ENCODE measurements at places on chromosomes 3 and 15. TPM values are rescaled to one million over a fixed set of nuclear protein-coding genes. Genes with fewer than 3 reads are reported as not detected.
A peak's percentile ranks its signal among the peaks of the same experiment; 100 is the strongest.

Gene CYP11A1
- total RNA-seq = 1.1 TPM

Gene SYNM
- 115 TPM for total RNA-seq

Gene MYO9A
- 128 TPM for total RNA-seq

Gene GOLGA8S
- total RNA-seq = under 0.01 TPM

Gene C3orf80
- total RNA-seq = 0.16 TPM

Gene SQOR
- 60.3 TPM for total RNA-seq

Gene SLC2A2
- not detected for total RNA-seq

Gene ARRDC4
- 20.0 TPM for total RNA-seq

Gene TMCO5A
- not detected for total RNA-seq

- no peaks in the 10 kb centered on the region for H3K27me3 ChIP-seq
- no peak overlapping the region for H3K27ac ChIP-seq
- no peaks in the 10 kb centered on the region for H3K36me3 ChIP-seq
- H3K4me1 ChIP-seq = no peaks in the 10 kb centered on the region
- no peak overlapping the region for H3K4me3 ChIP-seq
Measured at GRCh38 chr15:37149146-37149545, 48.8 kb upstream of the MEIS2 start.

- H3K4me1 ChIP-seq = no peaks in the 10 kb centered on the region
- no peak overlapping the region for H3K27ac ChIP-seq
- no peak overlapping the region for H3K4me3 ChIP-seq
- DNase-seq = no peak
- H3K27me3 ChIP-seq = no peaks in the 10 kb centered on the region
Measured at GRCh38 chr3:31170932-31171670, 276.6 kb upstream of the GADL1 start.

- H3K27me3 ChIP-seq = no peaks in the 10 kb centered on the region
- H3K4me3 ChIP-seq = no peak overlapping the region
- H3K36me3 ChIP-seq = no peaks in the 10 kb centered on the region
- H3K27ac ChIP-seq = no peak overlapping the region
Measured at GRCh38 chr3:72149645-72150300, 364.8 kb upstream of the PROK2 start.

DNA sequence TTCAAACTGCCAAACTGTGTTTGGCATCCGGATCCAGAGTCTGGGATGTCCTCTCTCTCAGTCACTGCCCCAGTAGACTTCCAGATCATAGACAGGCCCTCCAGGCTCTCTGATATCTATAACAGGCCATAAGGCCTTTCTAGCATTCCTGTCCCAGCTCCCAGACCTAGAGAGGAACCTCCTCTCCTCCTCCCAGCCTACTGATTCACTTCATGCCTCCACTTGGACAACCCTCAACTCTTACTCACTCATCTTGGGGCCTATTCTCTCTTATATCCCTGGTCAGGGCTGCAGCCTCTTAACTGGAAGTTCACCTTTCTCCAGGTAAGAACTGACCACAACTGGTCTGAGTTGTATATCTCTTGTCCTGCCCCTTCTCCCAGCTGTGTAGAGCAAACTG is 253.7 kb upstream of the TRIM42 start:
- H3K27me3 ChIP-seq = no peaks in the 10 kb centered on the region
- no peaks in the 10 kb centered on the region for H3K4me1 ChIP-seq
- no peak overlapping the region for H3K27ac ChIP-seq

DNA sequence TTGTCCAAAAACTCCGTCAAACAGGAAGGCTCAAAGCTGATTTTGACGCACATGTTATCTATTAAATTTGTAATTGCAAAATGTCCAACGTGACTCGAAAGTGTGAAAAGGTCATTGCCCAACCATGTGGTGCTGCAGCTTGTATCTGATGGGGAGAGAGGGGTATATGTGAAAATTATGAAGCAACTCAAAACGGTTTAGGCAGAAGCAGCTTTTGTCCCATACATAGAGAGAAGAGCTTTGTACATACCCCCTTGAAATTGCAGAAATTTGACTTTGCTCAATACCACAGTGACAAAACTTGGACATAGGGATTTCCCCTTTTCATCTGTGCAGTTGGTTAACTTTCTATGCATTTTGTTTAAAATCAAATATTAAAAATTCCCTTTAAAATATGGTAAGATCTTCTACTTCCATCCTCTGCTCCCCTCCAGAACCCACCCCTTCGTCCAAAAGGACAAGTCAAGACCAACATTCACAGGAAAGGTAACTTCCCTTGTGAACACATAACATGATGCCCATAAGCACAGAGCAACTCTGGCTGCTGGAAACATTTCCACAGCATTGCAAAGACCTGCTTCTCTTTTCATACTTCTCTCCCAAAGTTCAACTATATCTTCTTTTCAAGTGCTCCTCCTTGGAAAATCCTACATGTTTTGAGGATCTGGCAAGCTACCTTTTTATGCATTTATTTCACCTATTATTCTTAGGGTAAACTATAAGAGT is 253.7 kb upstream of the THBS1 start:
- no peak for DNase-seq
- no peak overlapping the region for H3K4me3 ChIP-seq
- no peak overlapping the region for H3K27ac ChIP-seq

GRCh38 chr3:179493260-179493659 is 42.0 kb upstream of the GNB4 start:
- no peak for DNase-seq
- H3K4me1 ChIP-seq = no peaks in the 10 kb centered on the region
- H3K27me3 ChIP-seq = no peaks in the 10 kb centered on the region
- H3K36me3 ChIP-seq = no peaks in the 10 kb centered on the region
- H3K27ac ChIP-seq = no peak overlapping the region
- no peak overlapping the region for H3K4me3 ChIP-seq

GRCh38 chr3:23455084-23455483 is 252.0 kb downstream of the UBE2E2 start:
- no peak overlapping the region for H3K4me3 ChIP-seq
- no peaks in the 10 kb centered on the region for H3K36me3 ChIP-seq
- no peak overlapping the region for H3K27ac ChIP-seq

GRCh38 chr3:23888617-23889228 is 28.1 kb downstream of the NKIRAS1 start:
- DNase-seq = no peak
- no peaks in the 10 kb centered on the region for H3K27me3 ChIP-seq
- H3K4me1 ChIP-seq = no peaks in the 10 kb centered on the region
- no peak overlapping the region for H3K4me3 ChIP-seq
- H3K27ac ChIP-seq = peak overlapping the region; percentile 61
- H3K36me3 ChIP-seq = no peaks in the 10 kb centered on the region

DNA sequence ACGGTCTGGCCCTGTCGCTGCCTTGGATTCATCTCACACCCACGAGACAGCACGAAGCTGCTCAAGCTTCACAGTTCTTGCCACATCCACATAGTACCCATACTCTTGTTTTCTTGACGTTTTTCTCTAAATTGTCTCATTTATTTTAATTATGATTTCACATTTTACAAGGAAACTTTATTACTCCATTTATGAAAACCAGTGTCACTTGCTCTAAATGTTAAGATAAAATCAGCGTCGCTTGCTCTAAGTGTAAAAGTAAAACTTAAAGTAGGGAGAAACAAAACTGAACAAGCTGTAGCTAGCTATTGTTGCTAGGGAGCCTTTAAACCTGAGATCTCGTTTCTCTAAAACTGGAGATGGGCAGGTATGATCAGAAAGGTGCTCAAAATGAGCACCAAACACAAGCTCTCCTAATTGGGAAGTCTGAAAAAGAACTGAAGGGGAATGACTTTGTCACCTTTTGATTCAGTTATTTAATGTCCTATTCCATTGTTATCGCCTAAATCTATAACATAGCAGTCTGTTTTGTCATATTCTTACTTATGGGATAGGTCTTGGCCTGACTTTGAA is 680 bp downstream of the IFT122 start:
- no peak for DNase-seq
- no peaks in the 10 kb centered on the region for H3K27me3 ChIP-seq
- H3K4me1 ChIP-seq = no peaks in the 10 kb centered on the region
- H3K36me3 ChIP-seq = no peaks in the 10 kb centered on the region
- H3K27ac ChIP-seq = peak overlapping the region; percentile 88
- H3K4me3 ChIP-seq = peak overlapping the region; percentile 74

GRCh38 chr3:43747641-43748040 is 56.9 kb downstream of the ABHD5 start:
- no peaks in the 10 kb centered on the region for H3K27me3 ChIP-seq
- H3K36me3 ChIP-seq = no peaks in the 10 kb centered on the region
- peak overlapping the region; percentile 32 for H3K27ac ChIP-seq
- no peaks in the 10 kb centered on the region for H3K4me1 ChIP-seq
- no peak for DNase-seq
- H3K4me3 ChIP-seq = no peak overlapping the region

GRCh38 chr3:120908030-120908794 is at the start of gene STXBP5L:
Gene STXBP5L, plus strand, starts transcription at chr3:120908205. Its CDS starts 1,374 bp downstream, at chr3:120909579.
- H3K4me3 ChIP-seq = peak within 1 kb of the TSS; percentile 64
- no peak within 1 kb of the TSS for H3K27ac ChIP-seq
- DNase-seq = peak; percentile 53
- peaks cover 48% of the 10 kb centered on the region for H3K27me3 ChIP-seq
- no peaks in the 10 kb centered on the region for H3K4me1 ChIP-seq

DNA sequence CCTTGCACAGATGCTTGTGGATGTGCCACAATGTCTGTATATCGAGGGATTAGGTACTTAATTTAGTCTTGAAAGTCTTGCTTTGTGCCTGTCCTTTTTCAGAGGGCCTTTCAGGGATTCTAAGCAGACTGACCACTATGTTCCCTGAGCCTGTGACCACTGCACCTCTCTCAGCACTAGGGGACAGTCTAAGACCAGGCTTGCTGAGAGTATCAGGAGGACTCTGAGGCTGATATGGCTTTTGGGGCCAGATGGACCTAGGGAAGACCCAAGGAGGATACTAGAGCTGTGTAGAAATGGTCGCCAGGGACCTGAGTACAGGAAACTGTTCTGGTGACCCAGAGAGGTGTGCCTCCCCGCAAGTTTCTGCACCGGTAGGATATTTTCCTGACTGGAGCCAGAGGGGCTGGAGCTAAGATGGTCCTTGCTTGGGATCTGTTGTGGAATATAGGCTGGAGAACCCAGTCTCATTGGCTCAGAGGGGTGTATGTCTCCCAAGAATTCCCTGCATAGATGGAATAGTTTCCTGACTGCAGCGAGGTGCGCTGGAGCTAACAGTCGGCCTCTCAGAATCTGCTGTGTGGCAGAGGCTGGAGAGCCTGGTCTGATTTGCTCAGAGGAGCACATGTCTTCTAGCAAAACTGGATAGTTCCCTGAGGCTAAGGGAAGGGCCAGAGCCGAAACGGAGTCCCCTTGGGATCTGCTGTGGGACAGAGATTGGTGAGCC is 213.2 kb upstream of the DCBLD2 start:
- no peak overlapping the region for H3K4me3 ChIP-seq
- no peaks in the 10 kb centered on the region for H3K36me3 ChIP-seq
- no peak for DNase-seq
- no peaks in the 10 kb centered on the region for H3K27me3 ChIP-seq

DNA sequence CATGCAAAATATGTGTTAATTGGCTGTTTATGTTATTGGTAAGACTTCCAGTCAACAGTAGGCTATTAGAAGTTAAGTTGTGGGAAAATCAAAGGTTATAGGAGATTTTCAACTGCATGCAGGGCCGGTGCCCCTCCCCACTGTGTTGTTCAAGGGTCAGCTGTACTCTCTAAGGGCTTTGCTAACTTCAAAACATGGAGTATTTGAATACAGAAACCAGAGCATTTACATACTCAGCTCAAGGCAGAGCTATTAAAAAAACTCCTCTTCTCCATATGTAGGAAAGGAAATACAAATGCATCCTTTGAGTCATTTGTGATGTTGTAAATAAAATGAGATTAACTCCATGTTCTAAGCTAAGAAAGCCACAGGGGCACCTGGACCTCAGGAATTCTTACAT is 16.8 kb downstream of the IL17RB start:
- no peaks in the 10 kb centered on the region for H3K27me3 ChIP-seq
- H3K36me3 ChIP-seq = no peaks in the 10 kb centered on the region
- H3K4me3 ChIP-seq = no peak overlapping the region
- H3K27ac ChIP-seq = no peak overlapping the region
- H3K4me1 ChIP-seq = no peaks in the 10 kb centered on the region

- peak overlapping the region; percentile 69 for H3K27ac ChIP-seq
- H3K4me3 ChIP-seq = peak overlapping the region; percentile 21
- H3K27me3 ChIP-seq = no peaks in the 10 kb centered on the region
- DNase-seq = no peak
- H3K36me3 ChIP-seq = no peaks in the 10 kb centered on the region
Measured at GRCh38 chr3:195873281-195873887, 35.0 kb downstream of the TNK2 start.

- DNase-seq = no peak
- no peaks in the 10 kb centered on the region for H3K4me1 ChIP-seq
- H3K27me3 ChIP-seq = no peaks in the 10 kb centered on the region
- H3K4me3 ChIP-seq = no peak overlapping the region
- no peaks in the 10 kb centered on the region for H3K36me3 ChIP-seq
- no peak overlapping the region for H3K27ac ChIP-seq
Measured at GRCh38 chr3:152219216-152219615, 49.5 kb upstream of the MBNL1 start.

DNA sequence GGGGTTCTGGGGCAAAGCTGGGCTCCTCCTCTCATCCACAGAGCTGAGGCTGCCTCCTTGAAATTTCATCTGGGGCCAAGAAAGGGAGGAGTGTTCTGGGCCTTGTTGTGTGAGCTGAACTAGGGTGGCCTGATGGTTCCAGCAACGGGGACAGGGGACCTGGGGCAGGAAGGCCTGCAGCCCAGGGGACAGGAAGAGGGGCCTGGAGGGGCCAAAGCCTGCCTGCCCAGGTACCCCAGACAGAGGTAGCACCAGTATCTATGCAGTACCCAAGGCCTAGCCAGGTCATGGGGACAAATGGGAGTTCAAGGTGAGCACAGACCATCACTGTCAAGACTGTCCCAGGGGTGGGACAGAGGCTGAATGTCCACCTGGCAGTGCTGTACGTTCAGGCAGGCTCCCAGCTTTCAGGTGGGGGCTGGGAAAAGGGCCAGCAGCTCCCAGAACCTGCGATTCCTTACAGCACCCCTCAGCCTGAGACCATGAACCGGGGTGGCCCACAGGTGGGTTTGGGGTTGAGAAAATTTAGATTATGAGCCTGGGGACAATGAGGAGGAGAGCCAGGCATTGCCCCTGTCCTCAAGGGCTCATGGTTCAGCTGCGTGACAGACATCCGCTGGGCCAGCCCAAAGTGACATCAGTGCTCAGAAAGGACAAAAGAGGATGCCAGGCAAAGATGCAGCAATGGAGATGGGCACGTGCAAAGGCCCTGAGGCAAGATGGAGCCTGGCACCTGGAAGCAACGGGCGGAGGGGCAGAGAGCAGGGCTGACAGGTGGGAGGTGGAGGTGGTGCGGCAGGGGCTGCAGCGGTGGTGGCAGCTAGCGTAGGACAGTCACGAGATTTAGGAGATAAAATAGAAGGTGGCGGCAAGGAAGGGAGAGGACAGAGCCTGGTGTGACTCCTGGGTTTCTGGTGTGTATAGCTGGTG is 28.0 kb downstream of the PSTPIP1 start:
- H3K4me1 ChIP-seq = no peaks in the 10 kb centered on the region
- no peak overlapping the region for H3K27ac ChIP-seq
- H3K4me3 ChIP-seq = no peak overlapping the region
- H3K36me3 ChIP-seq = no peaks in the 10 kb centered on the region
- DNase-seq = peak; percentile 35

DNA sequence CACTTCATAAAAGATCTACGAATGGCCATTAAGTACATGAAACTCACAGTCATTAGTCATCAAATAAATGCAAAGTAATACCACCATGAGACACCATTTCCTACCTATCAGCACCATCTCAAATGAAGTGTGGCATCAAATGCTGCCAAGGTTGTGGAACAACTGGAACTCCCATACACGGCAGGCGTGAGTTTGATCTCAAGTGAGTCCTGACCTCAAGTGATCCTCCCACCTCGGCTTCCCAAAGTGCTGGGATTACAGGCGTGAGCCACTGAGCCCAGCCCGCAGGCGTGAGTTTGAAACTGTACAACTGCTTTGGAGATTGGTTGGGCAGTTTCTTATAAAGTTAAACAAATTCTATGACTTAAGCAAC is 28.8 kb upstream of the HDAC11 start:
- no peaks in the 10 kb centered on the region for H3K36me3 ChIP-seq
- H3K4me1 ChIP-seq = no peaks in the 10 kb centered on the region
- peak overlapping the region; percentile 67 for H3K27ac ChIP-seq
- no peak for DNase-seq

Measured in breast epithelium (tissue), 4 donors.